ENCODE measurements at places on chromosomes 5 and 9.

- no peak for DNase-seq
These were observed 29.8 kb upstream of the RPL26L1 start for GRCh38 chr5:172929371-172929838.

DNA sequence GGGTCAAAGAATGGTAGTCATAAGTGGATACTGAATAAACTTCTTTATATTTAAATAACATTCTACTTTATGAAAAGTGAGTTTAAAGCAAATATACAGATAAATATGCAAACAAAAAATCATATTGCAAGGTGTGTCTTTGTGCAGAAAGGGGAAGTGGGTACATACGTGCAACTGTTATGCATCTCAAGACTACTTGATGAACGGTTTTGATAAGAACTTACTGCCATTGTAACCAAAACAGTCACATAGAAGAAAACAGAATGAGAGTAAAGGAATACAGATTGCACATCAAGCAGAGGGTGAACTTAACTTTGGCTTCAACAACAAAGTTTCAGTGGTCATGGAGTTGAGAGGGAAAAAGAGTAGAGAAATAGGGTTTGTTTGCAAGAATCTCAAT is 9.9 kb downstream of the CAMK4 start:
- DNase-seq: no peak

DNA sequence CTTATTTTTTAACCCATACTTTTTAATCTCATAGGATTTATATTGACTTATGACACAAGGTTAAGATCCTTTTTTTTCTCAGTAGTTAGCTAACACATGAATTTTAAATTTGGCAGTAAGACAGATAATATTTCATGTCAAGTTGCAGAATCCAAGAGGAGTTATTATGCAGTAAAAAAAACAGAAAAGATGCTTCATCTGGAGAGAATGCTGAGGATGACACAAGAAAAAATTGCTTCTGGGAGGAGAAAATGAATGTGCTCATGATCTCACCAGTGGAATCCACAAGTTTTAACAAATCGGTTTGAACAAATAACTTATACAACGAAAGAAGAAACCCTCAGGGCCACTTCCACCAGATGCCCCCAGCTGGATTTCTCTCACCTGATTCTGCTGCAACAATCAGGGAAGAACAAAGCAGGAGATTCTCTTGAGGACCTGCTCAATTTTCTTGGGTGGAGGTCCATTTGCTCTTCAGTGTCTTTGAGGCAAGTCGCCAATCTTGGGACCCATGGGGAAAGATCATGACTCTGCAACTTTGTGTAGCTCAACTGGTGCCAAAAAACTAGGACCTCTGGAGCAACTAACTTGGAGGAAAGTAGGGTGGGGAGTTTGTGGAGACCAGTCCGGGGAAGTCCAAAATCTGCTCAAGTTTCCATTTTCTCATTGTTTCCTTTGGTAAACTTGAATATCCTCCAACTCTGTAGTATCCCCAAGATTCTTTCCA is 50.5 kb upstream of the TNFSF15 start:
- no peak for DNase-seq

DNA sequence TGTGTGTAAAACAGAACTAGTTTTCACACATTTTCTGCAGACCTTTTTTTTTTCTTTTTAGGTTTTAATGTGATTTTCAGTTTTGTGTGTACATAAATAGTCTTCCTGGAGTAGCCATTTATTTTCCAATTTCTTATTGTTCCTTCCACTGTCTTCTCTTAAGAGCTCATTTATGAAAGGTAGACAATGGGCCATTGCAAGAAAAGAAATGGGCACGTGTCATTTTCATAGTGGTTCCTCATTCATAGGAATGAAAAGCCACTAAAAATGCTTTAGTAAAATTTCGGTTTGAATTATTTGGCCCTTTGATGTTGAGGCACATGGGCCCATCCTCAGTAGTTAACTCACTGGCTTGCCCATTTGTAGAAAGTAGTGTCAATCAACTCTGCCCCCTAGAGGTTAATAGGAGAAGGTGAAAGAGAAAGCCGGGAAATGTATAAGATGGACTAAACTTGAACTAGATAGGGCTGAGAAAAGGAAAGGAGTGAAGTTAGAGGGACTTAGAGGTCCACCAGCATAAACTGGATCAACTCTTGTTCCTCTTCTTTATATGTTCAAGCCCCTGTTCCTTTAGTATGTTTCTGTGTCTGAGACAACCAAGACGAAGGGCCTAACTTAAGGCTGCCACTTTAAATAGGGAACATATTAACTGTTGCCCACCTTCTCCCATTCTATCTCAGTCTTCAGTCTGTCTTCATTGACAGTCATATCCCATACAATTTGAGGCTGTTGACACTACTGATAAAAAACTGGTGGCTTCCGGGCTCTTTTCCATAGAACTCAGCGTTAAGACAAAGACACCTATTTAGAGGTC is 72.6 kb downstream of the SMARCA2 start:
- DNase-seq: no peak

DNA sequence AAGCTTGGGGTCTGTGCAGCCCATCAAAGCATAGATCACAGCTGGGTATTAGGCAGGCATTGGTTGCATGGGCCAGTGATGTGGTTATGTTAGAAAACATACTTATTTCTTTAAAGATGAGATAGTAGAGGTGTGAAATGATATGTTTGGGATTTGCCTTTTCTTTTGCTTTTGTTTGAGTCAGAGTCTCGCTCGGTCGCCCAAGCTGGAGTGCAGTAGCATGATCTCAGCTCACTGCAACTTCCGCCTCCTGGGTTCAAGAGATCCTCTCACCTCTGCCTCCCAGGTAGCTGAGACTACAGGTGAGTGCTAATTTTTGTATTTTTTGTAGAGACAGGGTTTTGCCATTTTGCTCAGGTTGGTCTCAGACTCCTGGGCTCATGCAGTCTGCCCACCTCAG is 84.8 kb downstream of the PDE6A start:
- DNase-seq: no peak

DNA sequence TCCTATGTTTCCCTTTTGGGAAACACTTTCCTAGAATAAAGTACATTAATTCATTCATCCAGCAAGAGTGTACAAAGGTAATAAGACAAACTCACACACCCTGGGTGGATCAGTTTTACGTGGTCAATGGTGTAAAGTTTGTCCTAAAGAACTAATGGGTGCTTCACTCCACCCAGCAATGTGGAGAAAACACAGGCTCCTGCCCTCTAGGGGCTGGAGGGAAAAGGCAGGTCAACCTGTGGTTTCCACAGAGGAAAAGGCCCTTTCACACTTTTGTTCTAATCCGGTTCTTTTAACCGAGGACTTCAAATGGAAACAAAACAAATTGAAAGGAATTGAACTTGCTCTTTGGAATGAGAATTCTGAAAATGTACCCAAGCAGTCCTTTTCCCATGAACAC is 80.9 kb upstream of the SPOCK1 start:
- DNase-seq: no peak

DNA sequence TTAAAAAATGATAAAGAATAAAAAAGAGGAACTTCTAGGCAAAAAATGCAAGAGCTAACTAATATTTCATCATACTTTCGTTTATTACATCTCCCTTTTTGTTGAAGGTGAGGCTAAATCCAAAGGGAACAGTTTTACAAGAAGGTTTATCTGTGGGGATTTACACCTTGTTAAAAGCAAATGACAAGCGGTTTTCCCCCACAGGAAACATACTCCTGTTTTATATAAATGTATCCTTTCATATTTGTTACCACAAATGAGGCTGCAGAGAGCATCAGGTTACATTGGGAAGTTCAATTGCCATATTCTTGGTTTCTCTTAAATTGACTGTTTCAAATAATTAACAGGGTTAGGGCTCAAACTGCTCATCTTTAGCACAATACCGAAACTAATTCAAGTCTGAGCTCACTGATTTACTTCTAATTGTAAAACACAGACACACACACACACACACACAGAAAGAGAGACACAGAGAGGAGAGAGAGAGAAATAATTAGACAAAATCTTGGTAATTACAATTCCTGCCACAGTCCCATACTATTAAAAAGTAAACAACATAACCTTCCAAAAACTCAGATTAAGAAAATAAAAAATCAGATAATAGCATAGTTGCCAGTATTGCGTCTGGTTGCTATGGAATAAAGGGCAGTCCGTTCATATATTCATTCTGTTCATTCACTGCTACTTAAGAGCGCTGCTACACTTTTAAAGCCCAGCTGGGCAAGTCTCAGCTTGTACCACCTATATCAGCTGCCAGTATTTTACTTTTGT is 17.1 kb downstream of the RFX3 start:
- no peak for DNase-seq

DNA sequence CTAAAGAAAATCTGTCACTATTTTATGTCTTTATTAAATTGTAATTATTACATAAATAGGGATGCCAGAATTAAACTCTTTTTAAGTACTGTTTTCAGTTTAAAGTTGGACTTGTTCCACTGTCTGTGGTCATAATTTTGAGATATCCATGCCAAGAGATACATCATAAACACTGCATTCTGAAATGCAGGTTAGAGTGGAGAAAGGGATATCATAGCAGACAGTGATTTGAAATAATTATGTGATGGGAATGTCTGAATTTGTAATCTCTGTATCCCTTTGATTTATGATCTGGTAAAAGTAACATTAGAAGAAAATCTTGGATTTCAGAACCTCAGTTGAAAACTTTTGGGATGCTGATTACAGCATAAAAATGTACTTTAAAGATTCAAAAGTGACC is 222.1 kb downstream of the GOLPH3 start:
- no peak for DNase-seq

GRCh38 chr9:76166526-76166925 is 227.7 kb downstream of the RFK start:
- no peak for DNase-seq

DNA sequence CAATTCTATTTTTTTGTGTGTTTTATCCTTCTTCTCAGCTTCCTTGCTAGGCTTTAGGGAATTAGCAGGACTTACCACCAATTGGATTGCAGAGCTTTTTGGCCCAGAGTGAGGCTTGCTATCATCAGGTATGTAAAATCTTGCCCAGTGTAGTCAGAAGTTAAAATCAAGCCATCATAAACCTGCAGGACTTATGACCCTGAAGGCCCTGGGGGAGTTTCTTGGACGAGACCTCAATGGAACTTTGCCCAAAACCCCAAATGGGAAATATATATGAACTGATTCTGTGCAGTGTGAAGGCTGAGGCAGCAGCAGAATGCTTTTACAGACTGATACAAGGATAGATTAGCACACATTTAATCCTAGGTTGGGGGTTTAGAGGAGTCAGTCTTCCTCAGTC is 287.0 kb downstream of the SH3GL2 start:
- DNase-seq: no peak

All from stimulated activated CD8-positive, alpha-beta memory T cell treated with anti-CD3 and anti-CD28 coated beads, Interleukin-7, amount 100 ng/mL, for 4 hours (primary cell).